ENCODE measurements at places on chromosomes 13 and 19.

- no peak overlapping the region for H3K27ac ChIP-seq
- peaks cover 11% of the 10 kb centered on the region for H3K4me1 ChIP-seq
- H3K36me3 ChIP-seq = no peaks in the 10 kb centered on the region
- H3K4me3 ChIP-seq = no peak overlapping the region
- no peak for DNase-seq
- H3K27me3 ChIP-seq = no peaks in the 10 kb centered on the region
Measured at GRCh38 chr13:98941126-98941525, 36.7 kb downstream of the DOCK9 start.

DNA sequence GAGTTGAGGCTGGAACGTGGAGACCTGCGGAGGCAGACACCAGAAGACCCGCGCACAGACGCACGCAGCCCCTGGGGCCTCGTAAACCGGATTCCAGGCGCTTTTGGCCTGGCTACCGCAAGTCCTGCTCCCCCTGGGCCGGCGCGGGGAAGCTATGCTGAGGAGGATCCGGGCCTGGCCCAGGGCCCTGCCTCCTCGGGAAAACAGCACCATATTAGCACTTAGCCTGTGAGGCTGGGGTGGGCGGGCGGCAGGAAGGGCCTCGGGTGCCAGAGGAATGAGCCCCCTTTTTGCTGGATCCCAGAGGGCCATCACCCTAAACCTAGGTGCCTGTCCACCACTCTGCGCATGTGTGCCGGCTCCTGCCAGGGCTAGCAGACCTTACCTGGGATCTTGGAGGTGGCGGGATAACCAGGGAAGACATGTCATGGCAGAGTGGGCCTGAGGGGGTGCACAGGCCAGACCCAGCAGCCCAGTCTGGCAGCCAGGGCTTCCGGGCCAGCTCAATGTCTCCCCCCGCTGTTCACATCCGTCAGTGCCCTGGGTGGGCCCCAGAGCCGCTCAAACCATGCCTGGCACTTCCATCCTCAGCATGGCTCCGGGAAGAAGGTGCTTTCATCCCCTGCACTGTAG, 7.3 kb downstream of the ELOF1 start:
- H3K36me3 ChIP-seq = peaks cover 53% of the 10 kb centered on the region
- no peak overlapping the region for H3K27ac ChIP-seq
- H3K4me1 ChIP-seq = no peaks in the 10 kb centered on the region
- no peak for DNase-seq
- no peak overlapping the region for H3K4me3 ChIP-seq

DNA sequence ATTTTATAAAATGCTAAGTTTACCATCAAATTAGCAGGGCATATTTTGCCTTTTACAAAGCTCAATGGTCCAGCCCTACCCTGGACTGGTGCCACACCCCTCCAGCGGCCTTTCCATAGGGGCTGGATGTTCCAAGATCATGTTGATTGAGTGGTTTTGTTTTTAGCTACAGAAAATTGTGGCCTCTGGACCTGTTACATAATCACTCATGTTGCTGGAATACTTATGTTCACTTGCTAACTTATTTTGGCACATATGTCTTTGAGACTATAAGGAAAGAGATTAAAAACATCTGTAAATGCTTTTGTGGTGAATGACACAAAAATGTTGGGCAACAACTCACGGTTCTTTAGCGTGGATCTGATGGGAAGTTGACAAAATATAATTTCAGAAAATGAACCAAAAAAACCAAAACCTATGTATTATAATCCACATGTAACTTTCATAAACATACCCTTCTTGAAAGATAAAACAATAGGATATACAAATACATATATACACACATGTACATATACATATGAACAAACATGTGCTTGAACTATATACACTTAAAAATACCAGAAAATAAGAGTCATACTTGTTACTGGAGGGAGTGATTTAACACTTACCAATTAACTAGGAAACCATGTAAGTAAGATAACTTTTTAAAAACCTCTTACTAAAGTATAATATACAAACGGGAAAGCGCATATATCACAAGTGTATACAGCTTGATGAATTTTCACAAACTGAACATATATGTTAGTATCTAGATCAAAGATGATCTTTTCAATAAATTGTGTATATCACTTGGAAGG, 46.6 kb upstream of the SLC15A1 start:
- no peaks in the 10 kb centered on the region for H3K4me1 ChIP-seq
- no peak overlapping the region for H3K4me3 ChIP-seq
- peak; percentile 61 for DNase-seq
- no peaks in the 10 kb centered on the region for H3K36me3 ChIP-seq

DNA sequence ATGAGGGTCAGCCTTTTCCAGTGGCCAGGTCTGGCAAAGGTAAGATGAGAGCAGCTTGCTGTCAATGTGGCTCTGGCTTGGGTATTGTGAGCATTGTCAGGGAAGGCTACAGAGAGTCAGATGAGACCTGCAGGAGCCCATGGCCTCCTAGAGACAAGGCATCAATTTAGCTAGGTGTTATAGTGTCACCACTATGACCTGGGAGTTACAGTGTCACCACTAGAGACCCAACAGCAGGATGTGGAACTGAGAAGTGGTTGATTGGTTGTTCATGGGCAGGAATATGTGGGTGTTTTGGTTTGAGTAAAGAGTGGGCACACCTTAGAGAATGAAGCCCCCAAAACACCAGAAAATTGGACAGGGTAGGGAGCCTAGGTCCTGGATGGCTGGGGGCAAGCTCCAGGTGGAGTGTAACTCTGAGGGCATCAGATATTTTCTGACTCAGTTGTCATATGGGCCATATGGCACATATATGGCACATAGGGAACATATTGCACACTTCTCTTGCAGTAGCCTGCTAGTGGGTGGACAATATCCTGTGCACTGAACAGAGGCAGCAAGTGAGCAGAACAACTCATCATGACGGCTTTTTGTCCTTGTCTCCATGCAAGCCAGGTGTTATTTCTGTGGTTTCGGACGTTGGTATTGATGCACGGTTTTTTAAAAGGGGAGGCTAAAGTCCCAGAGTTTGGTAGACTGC, 46.3 kb upstream of the CEACAM21 start:
- DNase-seq = no peak
- no peak overlapping the region for H3K27ac ChIP-seq
- H3K27me3 ChIP-seq = peaks cover 4% of the 10 kb centered on the region
- H3K4me3 ChIP-seq = no peak overlapping the region
- H3K4me1 ChIP-seq = no peaks in the 10 kb centered on the region

DNA sequence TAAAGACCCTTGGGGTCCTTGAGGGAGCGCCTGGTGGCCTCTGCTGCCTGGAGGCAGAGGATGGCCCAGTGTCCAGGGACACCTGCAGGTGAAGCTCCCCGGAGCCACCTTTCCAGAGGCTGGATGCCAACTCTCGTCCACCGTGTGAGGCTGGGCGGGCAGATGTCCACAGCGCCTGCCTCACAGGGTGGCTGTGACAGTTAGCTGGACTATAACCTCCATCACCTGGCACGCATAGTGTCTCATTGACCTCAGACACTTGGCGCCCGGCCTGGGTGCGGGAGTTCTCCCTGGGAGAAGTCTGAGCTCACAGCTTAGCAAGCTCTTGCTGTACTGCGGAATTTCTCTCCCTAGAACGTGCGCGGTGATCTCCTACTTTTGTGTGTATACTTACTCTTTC, 9.8 kb downstream of the BICRA start:
- peak; percentile 43 for DNase-seq
- H3K36me3 ChIP-seq = peaks cover 12% of the 10 kb centered on the region
- H3K4me1 ChIP-seq = peaks cover 12% of the 10 kb centered on the region
- H3K27ac ChIP-seq = no peak overlapping the region
- no peaks in the 10 kb centered on the region for H3K27me3 ChIP-seq
- no peak overlapping the region for H3K4me3 ChIP-seq

DNA sequence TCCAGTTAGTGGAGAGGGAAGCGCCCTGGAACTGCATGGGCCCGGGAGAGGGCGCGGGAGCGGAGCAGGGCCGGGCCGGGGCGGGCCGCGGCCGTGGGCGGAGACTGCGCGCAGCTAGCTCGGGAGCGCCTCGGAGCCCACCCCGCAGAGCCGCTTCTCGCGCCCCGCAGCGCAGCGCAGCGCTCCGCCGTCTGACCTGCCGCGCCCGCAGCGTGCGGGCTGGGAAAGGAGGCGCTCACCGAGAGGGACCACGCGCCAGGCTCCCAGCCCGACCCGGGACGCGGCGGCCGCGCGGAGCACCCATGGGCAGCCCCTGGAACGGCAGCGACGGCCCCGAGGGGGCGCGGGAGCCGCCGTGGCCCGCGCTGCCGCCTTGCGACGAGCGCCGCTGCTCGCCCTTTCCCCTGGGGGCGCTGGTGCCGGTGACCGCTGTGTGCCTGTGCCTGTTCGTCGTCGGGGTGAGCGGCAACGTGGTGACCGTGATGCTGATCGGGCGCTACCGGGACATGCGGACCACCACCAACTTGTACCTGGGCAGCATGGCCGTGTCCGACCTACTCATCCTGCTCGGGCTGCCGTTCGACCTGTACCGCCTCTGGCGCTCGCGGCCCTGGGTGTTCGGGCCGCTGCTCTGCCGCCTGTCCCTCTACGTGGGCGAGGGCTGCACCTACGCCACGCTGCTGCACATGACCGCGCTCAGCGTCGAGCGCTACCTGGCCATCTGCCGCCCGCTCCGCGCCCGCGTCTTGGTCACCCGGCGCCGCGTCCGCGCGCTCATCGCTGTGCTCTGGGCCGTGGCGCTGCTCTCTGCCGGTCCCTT, at the start of gene MLNR:
Gene MLNR, plus strand, starts transcription at position 303 of the 820 bp plus-strand sequence. Its CDS starts 0 bp downstream, at position 303.
- H3K27me3 ChIP-seq = peaks cover 79% of the 10 kb centered on the region
- no peaks in the 10 kb centered on the region for H3K36me3 ChIP-seq

- no peaks in the 10 kb centered on the region for H3K36me3 ChIP-seq
- no peak overlapping the region for H3K27ac ChIP-seq
- DNase-seq = no peak
- peaks cover 12% of the 10 kb centered on the region for H3K4me1 ChIP-seq
- H3K27me3 ChIP-seq = no peaks in the 10 kb centered on the region
Measured at GRCh38 chr13:48502601-48503319, 30.1 kb downstream of the RCBTB2 start.

- H3K27me3 ChIP-seq = peaks cover 9% of the 10 kb centered on the region
- H3K27ac ChIP-seq = no peak overlapping the region
- H3K36me3 ChIP-seq = no peaks in the 10 kb centered on the region
Measured at GRCh38 chr19:38523319-38523718, 89.8 kb downstream of the RYR1 start.

DNA sequence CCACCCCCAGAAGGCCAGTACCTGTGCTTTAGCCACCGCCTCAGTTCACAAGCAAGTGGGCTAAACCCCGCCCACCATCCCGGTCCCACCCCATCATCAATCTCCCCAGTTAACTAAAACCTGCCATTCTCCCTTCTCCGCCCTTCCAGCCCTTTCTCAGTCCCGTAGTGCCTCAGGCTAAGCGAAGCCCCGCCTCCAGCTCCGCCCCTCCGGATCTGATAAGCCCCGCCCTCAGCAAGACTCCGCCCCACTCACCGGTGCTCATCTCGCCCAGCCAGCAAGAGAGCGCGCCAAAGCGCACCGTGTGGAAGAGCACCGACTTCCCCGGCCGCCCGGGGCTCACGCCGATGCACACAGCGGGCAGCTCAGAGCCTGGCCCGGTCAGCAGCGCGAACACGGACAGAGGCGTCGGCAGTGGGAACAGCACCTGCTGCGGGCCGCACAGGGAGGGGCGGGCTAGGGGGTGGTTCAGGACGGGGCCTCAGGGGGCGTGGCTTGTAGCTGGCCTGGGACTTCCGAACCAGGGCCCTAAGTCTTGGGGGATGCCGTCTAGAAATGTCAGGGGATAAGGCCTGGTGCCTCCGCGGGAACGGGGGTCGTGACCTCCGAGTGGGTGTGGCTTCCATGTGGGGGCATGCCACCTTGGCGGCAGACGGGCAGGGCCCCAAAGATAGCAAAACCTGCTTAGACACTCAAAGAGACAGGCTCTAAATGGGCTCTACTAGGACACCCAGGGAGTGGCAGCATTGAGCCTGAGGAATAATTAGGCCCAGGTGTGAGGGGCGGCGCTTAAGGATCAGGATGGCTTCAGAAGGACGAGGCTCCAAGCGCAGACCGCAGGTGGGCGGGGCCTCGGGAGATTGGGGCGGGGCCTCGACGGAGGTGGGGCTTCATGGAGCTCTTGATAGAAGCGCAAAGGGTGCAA, 21.4 kb downstream of the MAP4K1 start:
- no peaks in the 10 kb centered on the region for H3K36me3 ChIP-seq
- H3K27me3 ChIP-seq = peaks cover 2% of the 10 kb centered on the region
- H3K27ac ChIP-seq = no peak overlapping the region

GRCh38 chr19:2251106-2252054, 2.3 kb downstream of the AMH start:
- no peak for DNase-seq
- peaks cover 4% of the 10 kb centered on the region for H3K4me1 ChIP-seq
- H3K27ac ChIP-seq = no peak overlapping the region
- H3K36me3 ChIP-seq = peaks cover 22% of the 10 kb centered on the region

GRCh38 chr13:45413826-45414307, 4.3 kb downstream of the SLC25A30 start:
- no peak for DNase-seq
- H3K4me1 ChIP-seq = peaks cover 6% of the 10 kb centered on the region
- no peak overlapping the region for H3K27ac ChIP-seq
- H3K4me3 ChIP-seq = no peak overlapping the region

GRCh38 chr13:49213539-49213938, 6.6 kb upstream of the MLNR start:
- H3K4me3 ChIP-seq = no peak overlapping the region
- no peak overlapping the region for H3K27ac ChIP-seq
- H3K27me3 ChIP-seq = peaks cover 16% of the 10 kb centered on the region
- H3K4me1 ChIP-seq = no peaks in the 10 kb centered on the region

- H3K4me1 ChIP-seq = peaks cover 7% of the 10 kb centered on the region
- no peaks in the 10 kb centered on the region for H3K27me3 ChIP-seq
- peaks cover 21% of the 10 kb centered on the region for H3K36me3 ChIP-seq
Measured at GRCh38 chr19:8373867-8374813, 10.2 kb downstream of the ANGPTL4 start.

GRCh38 chr13:94063096-94063495, 416.4 kb downstream of the DCT start:
- no peaks in the 10 kb centered on the region for H3K36me3 ChIP-seq
- DNase-seq = peak; percentile 85
- no peak overlapping the region for H3K4me3 ChIP-seq

DNA sequence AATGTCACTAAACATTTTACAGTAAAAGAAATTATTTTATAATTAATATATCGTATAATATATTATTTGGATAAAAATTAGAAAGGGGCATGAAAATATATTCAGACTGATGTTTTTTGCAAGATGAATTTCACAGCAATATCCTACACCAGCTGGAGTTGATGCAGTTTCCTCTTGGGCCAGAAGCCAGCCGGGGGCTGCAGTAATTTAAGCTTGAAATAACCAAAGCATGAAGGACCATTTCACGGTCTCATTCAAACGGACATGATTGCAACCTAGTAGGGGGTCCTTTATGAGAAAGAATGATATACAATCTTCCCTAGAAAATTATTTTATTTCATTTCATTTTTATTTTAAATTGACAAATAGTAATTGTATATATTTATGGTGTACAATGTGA, 797.2 kb upstream of the PCDH9 start:
- H3K36me3 ChIP-seq = no peaks in the 10 kb centered on the region
- no peaks in the 10 kb centered on the region for H3K4me1 ChIP-seq
- DNase-seq = no peak

- no peaks in the 10 kb centered on the region for H3K4me1 ChIP-seq
- H3K27me3 ChIP-seq = no peaks in the 10 kb centered on the region
- H3K4me3 ChIP-seq = no peak overlapping the region
- no peak overlapping the region for H3K27ac ChIP-seq
Measured at GRCh38 chr13:98796798-98797197, 44.3 kb upstream of the SLC15A1 start.

GRCh38 chr13:46321494-46322225, 65.4 kb downstream of the RUBCNL start:
- peak; percentile 44 for DNase-seq
- H3K4me1 ChIP-seq = no peaks in the 10 kb centered on the region
- no peak overlapping the region for H3K27ac ChIP-seq
- H3K27me3 ChIP-seq = peaks cover 6% of the 10 kb centered on the region

- H3K27me3 ChIP-seq = no peaks in the 10 kb centered on the region
- no peak overlapping the region for H3K4me3 ChIP-seq
- DNase-seq = peak; percentile 79
- H3K27ac ChIP-seq = peak overlapping the region; percentile 6
- H3K36me3 ChIP-seq = no peaks in the 10 kb centered on the region
Measured at GRCh38 chr13:37870895-37871550, 1.5 kb upstream of the TRPC4 start.

All from IMR-90 (cell line).